ENCODE measurements at places on chromosomes 7 and 10.

DNA sequence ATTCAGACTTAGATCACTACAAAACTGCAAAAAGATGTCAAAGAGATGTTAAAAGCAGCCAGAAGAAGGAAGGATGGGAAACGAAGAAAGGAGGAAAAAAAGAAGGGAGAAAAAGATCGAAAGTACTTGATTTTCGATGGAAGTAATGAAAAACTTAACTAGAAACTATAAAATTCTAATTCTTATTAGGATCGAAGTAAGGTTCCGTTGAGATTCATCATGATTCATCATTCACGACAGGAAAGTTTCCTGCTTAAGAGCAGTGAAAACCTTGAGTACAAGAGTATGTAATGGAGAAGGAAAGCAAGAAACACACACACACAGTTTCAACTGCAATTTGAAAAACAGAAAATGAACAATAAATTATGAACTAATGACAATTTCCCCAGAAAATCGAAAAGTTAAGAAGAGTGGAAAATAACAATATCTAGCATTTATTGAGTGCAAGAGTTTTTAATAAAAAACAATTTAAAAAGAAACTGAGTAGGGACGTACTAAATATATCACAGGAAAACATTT lies 1.1 kb upstream of the ING3 start:
- no peak for DNase-seq

DNA sequence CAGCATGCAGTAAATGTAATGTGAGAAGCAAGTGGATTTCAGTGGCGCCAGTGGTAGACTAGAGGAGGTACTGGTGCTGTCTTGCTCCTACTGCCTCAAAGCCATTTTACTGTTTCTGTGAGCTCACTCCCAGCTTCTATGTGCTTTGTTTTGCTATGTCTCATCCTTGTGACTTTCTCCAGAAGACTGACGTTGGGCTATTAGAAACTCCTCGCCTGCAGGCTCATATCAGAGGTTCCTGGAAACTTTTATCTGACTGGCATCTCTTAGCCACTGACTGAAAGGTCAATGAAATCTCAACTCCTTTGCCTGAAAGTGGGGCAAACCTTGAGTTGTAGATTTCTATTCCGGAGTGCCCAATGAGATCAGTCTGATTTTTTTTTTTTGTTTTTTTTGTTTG lies 66.4 kb upstream of the SORCS1 start:
- DNase-seq: no peak

DNA sequence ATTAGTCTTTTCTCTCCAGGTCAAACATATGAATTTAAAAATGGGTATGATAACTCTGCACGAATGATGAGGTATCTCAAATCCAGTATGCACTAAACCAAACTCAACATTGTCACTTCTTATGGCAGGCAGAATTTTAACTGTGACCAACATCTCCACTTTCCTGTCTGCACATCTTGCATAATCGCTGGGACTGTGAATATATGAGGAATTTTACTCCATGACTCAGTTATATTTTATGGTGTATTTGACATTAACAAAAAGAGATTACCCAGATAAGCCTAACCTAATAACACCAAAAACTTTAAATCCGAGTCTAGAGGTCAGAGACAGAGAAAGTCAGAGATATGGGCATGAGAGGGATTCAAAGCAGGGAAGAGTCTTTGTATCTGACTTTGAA lies 454.5 kb upstream of the SEMA3D start:
- no peak for DNase-seq

GRCh38 chr10:33780961-33781360 lies 446.5 kb upstream of the NRP1 start:
- no peak for DNase-seq

- no peak for DNase-seq
Measured at GRCh38 chr7:82017334-82017943, 247.6 kb upstream of the HGF start.

DNA sequence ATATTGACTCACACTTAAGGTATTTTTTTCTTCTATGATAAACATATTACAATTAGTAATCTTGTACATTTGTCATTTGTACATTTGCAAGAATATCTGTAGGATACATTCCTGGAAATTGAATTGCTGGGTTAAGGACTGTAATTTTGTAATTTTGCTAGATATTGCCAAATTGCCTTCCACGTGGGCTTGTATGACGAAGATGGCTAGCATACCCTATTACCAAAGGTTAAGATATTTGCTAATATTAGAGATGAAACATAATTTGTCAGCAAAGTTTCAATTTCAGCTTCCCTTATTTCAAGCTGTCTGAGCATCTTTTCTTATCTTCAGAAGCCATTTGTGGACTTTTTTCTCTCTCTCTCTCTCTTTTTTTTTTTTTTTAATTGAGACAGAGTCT lies 1.0 kb upstream of the LYZL2 start:
- DNase-seq: no peak

GRCh38 chr10:63585041-63585440 lies 63.8 kb downstream of the REEP3 start:
- no peak for DNase-seq

- no peak for DNase-seq
Measured at GRCh38 chr10:106189292-106189691, 975.2 kb downstream of the SORCS1 start.

- no peak for DNase-seq
Measured at GRCh38 chr7:4851459-4852422, 10.1 kb downstream of the PAPOLB start.

GRCh38 chr10:3215153-3215775 lies 42.7 kb upstream of the PITRM1 start:
- DNase-seq: no peak

GRCh38 chr7:124996778-124997177 lies 67.2 kb upstream of the POT1 start:
- no peak for DNase-seq

- no peak for DNase-seq
Measured at GRCh38 chr10:62503872-62504271, 129.7 kb downstream of the ZNF365 start.

DNA sequence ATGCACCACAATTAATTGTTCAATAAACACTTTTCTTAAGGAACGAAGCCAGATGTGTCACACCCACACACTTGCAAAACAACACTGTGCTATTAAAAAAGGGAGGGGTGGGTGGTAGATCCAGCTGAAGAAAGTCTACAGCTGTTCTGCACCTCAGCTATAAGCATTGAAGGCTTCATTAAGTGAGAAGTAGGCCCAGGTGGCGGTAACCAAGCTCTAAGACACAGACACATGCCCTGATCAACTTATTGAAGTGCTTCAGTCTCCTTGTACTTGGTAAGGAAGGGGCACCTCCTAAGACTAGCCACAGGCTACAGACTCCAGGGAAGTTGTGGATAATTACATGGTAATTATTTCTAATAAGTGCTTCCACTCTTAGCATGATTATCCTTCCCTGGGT lies 4.5 kb upstream of the CPVL start:
- DNase-seq: no peak

DNA sequence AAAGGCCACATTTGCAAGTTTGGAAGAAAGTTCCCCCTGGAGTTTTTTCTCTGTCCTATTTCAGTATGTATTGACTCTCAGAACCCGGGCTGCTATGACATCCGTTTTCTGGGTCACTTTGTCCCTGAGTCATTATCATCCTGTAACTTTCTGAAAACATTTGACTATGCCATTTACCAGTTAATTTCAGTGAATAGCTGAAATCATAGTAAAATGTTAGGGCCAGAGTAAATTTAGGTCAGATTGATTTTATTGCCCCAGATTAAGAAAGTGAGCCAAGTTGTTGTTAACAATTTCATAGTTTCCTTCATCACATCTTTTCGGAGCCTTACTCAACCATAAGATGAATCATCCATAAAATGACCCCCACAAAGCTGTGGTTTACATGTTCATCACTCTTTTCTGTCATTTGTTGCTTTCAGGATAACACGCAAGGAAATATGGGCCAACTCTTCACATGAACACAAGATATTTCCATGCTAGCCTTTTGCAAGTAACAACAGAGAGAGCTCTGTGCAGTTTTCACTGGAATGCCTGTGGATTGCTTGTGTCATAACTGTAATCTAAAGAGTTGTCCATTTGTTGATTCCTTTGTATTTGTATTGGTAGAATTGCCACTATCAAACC lies 3.9 kb upstream of the MACC1 start:
- DNase-seq: no peak

GRCh38 chr10:104580321-104580720 lies 60.8 kb upstream of the SORCS3 start:
- DNase-seq: no peak

GRCh38 chr7:136692221-136692620 lies 176.2 kb upstream of the CHRM2 start:
- DNase-seq: no peak

DNA sequence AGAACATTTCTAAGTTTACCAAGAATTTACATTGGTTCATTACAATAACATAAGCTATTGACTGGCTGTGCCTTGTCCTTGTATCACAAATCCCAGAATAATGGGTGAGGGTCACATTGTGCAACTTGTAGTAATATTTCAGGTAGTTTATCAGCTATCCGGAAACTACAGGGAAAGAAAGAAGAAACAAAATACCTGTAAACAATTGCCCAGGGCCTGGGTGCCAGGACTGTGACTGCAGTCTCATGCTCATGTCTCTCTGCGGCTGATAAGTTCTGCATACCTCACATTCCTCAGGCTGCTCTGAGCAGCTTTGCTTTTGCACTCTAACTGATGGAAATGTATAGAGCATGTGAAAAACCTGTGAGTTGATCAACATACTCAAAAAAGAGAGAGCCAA lies 131.8 kb upstream of the TRIM24 start:
- no peak for DNase-seq

- no peak for DNase-seq
Measured at GRCh38 chr7:90938371-90938770, 325.9 kb upstream of the FZD1 start.

- DNase-seq: no peak
Measured at GRCh38 chr7:81111781-81112540, 193.1 kb upstream of the SEMA3C start.

DNA sequence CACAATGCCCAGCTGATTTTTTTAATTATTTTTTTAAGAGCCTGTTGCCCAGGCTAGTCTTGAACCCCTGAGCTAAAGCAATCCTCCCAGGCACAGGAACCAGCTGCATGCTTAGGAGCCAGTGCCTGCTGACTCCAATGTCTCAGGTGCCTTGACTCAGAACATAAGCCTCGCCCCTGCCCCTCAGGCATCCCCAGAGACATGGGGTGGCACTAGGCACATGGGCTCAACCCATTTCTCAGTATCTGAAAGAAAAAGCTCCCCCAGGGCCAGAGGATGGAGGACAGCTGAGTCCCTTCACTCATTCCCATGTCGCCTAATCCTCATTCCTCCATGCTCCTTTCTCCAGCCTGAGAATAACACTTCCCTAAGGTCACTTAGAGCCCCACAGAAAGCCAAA lies 39.1 kb downstream of the KCNH2 start:
- no peak for DNase-seq

GRCh38 chr10:15813415-15813814 lies 46.9 kb downstream of the MINDY3 start:
- no peak for DNase-seq

GRCh38 chr7:22724861-22725260 lies 2.1 kb upstream of the IL6 start:
- no peak for DNase-seq

- DNase-seq: no peak
Measured at GRCh38 chr10:124255556-124255955, 162.2 kb upstream of the CHST15 start.

DNA sequence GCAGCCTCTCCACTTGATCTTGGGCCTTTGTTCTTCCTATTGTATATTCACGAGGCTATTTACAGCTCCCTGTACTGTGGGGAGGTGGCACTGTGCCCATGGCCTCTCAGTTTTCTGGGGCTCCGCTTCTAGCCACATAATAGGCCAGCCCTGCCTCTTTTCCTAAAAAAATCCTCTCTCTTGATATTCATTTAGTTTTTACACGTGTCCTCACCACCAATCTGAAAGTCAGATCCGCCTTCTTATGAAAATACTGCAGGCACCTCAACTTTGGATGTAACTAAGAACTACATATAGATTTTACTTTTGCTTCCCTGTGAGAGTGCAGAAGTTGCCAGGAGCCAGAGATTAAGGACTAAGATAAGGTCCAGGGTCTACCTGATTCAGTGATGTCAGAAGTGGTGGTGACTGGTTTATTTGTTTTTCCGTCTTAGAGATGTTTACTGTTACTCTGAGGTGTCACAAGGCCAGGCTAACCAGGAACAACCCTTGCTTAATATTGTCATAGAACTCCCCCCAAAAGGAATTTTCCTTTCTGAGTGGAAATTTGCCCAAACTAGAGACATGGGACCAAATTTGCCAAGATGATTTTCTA lies 7.8 kb downstream of the BAMBI start:
- no peak for DNase-seq

DNA sequence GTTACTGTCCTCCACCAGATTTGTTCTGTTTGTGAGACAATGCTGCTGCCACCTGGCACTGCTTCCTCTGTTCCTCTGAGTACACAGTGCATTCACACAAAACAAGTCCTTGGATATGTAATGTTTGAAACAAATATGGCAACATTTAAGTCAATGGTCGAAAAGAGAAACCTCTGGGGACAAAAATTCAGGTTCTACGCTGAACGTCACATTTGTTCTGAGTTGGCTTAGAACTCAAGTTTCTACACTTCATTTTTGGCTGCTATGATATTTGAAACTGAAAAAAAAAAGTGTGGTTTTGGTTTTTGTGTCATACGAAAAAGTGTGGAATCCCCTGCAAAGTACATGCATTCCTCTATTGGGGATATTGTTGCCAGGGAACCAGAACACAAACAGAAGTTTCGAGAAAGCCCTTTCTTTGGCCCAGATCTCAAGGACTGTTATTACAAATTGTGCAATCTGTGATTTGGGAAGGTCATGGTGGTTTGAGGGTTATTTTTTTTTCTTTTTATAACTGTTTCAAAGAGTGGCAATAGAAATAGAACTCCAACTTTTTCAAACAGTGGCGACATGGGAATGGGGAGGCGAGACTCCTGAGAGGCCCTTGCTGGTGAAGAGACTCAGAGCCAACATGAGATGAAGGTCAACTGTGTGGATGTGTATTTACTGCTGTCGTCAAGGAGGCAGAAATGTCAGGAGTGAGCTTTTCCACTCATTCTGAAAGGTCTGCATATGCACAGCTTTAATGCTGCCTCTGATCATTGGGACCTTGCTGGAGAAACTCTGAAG lies 127.5 kb downstream of the CUBN start:
- no peak for DNase-seq

DNA sequence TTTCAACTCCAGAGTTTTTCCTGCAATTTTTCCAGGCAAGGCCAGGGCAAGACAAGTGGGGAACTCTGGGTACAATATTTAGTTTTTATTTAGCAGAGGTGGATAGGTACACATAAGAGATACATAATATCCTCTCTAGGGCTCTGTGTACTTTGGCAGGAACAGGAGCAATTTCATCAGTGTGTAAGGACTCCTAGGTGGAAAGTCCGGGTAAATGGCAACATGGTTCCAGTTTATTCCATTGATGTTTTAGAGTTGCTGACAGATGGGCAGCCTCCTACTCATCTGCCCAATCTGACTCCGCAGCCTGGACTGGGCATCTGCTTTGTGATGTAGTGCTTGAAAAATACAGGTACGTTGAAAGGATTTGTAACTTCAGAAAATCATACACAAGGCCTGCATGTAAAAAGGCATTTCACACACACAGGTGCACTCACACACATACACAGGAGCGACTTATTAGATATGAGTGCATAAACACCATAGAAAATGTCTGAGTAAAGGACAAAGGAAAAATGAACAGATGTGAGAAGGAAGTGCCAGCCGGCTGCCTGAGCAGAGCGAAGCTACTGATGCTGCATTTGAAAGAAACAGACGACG lies 5.7 kb downstream of the PON1 start:
- no peak for DNase-seq

Measured in stimulated activated CD4-positive, alpha-beta T cell treated with anti-CD3 and anti-CD28 coated beads, TNF-alpha, amount 100 ng/mL, for 48 hours (primary cell).